Coronary artery (tissue), 2 donors: ENCODE measurements at places on chromosomes 6 and 20.

DNA sequence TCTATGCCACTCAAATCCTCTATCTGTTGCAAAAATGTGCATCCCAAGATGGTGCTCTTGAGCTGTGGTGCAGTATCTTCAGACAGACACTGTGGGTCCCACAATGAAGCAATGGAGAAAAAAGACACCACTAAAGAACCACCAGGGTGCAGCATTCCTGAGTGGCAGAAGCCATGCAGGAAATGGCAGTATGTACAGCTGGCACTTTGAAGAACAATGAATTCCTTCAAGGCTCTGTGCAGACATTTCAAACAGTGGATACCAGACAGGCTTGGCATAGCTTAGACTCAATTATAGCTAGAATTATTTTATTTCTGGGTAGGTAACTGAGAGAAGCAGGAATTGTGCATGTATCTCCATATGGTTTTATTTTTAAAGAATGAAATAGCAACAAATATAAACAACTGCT is 24.0 kb upstream of the HDAC2 start:
- DNase-seq = no peak

GRCh38 chr6:47836639-47837038 is 54.8 kb downstream of the OPN5 start:
- DNase-seq = no peak

- DNase-seq = no peak
Observed at GRCh38 chr6:167840526-167841179, 13.9 kb downstream of the AFDN start.

- no peak for DNase-seq
Observed at GRCh38 chr6:1552296-1552761, 57.4 kb upstream of the FOXC1 start.
